ENCODE measurements at places on chromosomes 2 and 18.

DNA sequence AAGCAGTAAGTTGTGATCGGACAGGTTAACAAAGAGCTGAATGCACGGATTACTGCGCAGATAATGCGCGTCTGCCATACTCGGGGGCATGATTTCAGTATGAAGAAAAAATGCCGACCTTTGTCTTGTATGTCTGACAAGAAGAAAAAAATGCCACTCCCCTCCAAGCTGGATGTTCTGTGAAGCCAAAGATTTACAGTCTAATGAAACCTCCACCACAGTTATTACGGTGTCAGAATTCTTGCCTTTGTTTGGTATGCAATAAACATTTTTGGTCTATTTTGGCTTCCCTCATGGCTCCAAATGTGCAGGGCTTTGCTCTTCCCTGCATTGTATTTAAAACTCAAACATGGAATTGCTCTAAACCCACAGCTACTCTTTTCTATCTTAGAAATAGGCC lies 72.2 kb upstream of the THUMPD2 start:
- DNase-seq: no peak

DNA sequence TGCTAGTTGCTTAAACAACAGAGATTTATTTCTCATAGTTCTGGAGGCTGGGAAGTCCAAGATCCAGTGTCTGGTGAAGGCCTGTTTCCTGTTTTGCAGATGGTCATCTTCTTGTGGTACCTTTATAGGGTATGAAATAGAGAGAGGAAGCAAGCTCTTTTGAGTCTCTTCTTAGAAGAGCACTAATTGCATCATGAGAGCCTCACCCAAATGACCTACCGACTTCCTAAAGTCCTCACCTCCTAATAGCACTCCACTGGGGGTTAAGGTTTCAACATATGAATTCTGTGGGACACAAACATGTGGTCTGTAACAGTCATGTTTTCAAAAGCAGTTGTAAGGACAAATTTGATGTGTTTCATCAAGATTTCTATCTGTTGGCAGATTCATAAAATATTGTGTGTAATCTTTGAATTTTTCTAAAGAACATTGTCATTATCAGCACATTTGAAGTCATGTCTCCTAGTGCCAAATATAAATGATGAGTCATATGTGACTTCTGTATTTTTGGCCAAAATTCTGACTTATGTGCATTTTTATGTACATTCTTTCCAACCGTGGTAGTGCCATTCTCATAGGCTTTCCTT lies 45.3 kb downstream of the CD28 start:
- DNase-seq: no peak

GRCh38 chr18:23142251-23142929 lies 7.1 kb downstream of the CABLES1 start:
- no peak for DNase-seq

DNA sequence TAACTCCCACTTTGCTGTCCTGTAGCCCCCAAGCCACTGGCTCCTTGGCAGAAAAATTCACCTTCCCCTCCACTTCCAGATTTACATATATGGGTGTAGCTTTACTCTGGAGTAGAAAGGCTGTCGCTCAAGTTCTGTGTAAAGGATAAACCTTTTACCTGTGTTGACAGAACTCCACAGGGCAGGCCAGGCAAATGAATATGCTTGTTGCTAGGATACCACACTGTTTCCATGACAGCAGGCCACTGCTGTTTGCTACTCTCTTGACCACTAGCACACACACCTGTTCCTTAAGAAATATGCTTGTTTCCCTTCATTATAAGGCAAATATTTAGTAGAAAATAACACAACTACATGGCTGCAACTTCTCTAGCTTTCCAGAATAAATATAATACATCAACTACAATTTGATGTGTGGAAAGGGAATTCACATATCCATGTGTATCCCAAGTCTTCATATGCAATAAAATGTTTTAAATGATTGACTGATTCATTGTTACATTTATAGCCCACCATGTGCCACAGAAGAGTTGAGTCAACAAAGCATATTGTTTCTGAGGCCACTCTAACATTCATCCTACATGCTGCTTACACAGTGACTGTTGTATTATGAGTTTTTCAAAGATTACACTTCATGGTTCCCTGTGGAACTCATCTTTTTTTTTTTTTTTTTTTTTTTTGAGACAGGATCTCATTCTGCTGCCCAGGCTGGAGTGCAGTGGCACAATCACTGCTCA lies 56.2 kb upstream of the ROCK1 start:
- DNase-seq: no peak

DNA sequence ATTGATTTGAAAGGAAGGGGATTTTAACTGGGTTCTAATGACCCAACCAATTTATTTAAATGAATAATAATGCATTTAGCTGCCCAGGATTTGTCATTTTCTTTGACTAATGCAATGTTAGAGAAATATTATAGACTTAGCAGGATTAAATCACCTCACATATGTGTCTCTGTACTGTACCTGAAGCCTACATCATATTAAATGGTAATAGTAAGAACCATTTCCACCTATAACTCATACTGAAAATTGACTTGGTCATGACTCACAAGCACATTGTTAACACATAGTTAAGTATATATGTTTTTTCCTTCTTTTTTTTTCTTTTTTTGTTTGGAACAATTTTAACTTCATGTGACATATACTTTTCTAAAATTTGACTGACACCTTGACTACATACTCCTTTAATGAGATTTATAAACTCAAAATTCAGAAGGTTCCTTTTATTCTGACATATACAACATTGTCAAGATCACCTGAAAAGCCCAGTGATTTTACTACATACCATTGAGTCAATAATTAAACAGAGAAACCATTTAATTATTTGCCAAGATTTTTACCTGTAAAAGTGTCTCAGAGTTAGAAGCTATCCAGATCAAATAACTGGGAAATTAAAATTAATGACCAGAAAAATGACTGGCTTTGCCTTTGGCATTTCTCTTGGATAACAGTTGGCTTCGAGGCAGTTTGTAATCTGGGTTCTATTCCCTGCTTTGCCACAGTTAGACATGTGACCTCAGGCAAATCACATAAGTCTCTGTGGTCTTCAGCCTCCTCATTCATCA lies 58.8 kb upstream of the CDC42EP3 start:
- no peak for DNase-seq

DNA sequence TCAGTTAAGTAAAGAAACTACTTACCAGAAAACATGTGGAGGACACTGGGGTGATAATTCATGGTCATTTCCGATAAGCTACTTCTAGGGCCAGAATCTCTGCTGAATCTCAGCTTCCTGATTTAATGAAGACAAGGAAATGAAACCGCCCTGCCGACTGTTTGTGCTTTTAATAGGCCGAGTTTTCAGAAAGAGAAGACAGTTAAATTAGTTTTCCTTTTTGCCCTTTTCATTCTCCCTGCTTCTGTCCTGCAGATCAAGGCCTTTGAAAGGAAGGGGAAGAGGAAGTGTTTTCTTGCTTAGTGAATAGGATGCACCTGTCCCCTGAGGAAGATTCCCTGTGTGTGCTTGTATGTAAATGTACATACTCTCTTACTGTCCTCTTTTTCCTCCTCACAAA lies 126.6 kb downstream of the SH3RF3 start:
- DNase-seq: no peak
